HEK293T (cell line): ENCODE measurements at places on chromosomes 16 and 17.

DNA sequence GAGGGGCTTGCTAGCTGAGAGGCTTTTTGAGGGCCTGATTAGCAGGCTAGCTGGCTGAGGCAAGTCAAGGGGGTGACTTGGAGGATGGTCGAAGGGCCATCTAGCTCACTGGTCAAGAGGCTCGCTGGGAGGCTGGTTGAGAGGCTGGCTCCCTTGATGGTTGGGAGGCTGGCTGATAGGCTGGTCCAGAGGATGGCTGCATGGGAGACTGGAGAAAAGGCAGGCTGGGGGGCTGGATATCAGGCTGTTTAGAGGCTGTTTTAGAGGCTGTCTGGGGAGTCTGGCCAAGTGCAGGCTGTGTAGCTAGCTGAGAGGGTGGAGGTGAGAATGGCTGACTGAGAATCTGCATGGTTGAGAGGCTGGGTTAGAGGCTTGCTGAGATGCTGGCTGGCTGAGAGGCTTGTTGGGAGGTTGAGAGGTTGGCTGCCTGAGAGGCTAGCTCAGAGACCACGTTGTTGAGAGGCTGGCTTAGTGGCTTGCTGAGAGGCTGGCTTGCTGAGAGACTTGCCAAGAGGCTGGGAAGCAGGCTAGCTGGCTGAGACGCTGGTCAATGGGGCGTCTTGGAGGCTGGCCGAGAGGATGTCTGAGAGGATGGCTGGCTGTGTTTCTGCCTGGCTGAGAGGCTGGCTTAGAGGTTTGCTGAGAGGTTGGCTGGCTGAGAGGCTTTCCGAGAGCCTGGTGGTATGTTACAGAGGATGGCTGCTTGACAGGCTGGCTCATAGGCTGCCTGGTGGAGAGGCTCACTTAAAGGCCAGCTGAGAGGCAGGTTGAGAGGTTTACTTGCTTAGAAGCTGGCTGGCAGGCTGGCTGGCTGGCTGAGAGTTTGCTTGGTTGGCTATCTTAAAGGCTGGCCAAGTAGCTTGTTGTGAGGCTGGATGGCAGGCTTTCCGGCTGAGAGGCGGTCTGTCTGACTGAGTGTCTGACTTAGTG is 36.6 kb upstream of the ACSM2B start:
- DNase-seq: no peak

DNA sequence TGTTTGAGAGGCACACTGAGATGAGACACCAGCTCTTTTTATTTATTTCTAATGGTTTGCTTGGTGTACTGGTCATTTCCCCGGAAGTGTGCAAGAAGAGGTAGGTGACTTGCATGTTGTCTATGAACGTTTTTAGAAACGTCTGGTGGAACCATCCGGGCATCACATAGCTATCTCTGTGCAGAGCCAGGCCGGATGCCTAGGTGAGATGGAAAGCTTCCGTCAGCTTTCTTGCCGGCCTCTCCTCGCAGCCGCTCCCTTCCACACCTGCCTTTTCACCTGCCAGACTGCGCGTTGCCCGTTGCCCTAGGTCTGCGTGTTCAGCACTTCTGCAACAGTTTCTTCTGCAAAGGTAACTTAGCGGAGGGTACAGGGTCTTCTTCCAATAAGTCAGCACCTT is 416.0 kb downstream of the WWOX start:
- DNase-seq: no peak

DNA sequence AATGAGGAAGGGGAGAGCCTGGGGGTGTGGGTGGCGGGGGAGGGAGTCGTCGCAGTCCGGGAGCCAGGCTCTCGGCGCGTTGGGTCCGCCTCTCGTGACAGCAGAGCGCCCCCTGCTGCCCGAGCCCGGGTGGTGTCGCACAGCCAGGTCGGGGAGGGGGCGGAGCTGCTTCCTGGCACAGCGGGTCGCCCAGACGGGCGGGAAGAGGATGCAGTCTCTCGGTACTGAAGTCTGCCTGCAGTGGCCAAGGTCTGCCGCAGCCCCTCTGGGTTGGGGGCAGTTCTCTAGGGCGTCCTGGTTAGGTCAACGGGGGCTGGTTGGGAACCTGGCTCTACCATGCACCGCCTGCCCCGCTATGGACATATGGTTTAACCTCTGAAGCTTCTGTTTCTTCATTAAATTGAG is 38.2 kb upstream of the CCDC182 start:
- peak; percentile 96 for DNase-seq

DNA sequence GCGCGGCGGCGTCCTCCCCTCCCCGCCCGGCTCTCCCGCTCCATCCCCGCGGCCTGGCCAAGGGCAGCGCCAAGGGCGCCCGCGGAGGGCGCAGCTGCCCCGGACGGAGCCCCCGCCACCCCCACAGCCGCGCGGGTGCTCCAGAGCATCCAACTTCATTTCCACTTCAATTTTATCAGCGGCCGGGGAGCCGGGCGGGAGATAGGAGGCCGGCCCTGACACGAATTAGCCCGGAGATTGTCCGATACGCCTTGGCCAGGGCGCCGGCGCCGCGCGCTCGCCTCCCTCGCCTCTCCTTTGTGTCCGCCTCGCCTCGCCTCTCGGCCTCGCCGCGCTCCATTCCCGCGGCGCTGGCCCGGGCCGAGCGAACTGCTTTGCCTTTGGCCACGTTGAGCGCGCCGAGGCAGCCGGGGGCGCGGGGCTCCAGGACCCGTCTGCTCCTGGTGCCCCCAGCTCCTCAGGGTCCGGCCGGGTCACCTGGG is 129.1 kb upstream of the LHX1 start:
- peak; percentile 16 for DNase-seq

GRCh38 chr16:83926726-83927397 is 26.2 kb upstream of the OSGIN1 start:
- DNase-seq: peak; percentile 87

- DNase-seq: no peak
These were observed 1151.9 kb upstream of the GOT2 start for GRCh38 chr16:59886021-59886420.

- peak; percentile 90 for DNase-seq
These were observed 40.8 kb upstream of the CMIP start for GRCh38 chr16:81403601-81404391.

- no peak for DNase-seq
These were observed 154.4 kb downstream of the AXIN2 start for GRCh38 chr17:65407017-65407416.

GRCh38 chr16:22181843-22182242 is 19.5 kb downstream of the SDR42E2 start:
- no peak for DNase-seq

DNA sequence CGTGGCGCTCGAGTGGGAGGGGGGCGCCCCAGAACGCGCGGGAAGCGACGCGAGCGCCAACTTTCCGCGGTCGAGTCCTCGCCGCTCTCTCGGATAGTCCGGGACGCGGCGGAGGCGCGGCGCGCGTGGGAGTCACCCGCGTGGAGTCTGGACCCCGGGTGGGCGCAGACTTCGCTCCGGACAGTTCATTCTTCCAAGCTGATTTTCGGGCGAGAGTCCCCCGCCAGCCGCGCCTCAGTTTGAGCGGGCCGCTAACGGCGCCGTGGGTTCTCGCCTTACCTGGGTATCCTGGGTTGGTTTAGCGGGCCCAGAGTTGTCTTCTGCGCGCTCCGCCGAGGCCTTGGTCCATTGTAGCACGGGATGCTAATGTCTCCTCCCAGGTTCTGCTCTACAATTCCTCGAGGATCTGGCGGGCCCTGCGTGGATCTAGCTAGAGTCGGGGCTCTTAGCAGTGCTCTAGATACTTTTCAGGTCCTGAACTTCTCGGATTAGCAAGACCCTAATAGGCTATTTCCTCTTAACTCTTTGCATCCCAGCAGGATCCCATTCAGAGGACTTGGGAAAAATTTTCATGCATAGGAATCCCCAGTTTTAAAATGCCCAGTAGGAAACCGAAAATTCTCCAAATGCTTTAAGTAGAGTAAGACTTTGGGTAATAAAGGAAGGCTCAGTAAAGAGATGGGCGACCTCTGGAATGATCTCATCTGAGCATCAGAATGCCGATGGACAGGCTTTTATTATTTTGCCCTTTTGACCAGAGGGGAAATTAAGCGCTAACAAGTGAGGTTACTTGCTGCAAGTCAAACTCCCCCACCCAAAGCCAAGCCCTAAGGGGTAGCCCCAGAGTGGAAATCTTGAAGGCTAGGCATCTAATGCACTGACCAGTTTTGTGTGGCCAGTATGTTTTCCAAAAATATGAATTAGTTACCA is 537 bp upstream of the GJC1 start:
- peak; percentile 45 for DNase-seq

GRCh38 chr16:15976225-15976812 is 26.9 kb downstream of the ABCC1 start:
- DNase-seq: no peak

DNA sequence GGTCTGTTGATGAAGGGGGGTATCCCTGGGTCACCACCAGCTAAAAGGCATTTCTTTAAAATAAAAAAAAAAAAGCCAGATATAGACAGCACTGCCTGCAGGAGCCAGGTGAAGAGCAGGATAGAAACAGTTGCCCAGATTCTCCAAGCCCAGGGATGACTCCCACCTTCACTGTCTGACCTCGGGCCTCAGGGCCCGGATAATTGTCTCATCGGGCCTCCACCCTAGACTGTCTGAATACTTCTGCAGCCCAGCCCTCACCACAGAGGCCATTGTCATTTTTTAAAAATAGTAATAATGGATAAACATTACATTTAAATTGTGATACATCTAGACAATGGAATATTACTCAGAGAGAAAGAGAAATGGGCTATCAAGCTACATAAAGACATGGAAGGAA is 92.8 kb upstream of the TNRC6C start:
- no peak for DNase-seq

DNA sequence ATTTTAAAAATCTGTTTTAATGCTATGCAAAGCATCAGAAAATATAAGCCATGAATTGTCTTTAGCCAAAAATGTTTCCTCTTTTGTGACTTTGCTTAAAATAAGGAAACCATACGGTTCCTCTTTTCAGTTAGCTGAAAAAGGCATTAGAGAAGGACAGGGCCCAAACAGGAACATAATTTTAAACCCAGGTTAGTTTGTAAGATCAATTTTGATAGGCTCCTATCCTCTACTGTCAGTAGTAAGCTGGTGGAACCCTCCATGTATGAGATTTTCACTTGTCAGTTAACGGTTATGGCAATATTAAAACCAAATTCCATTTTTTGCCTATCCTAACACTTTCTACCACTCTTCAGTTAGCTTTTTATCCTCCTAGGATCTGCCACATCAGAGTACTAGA is 4.3 kb downstream of the EVI2B start:
- DNase-seq: no peak

GRCh38 chr16:25035494-25036405 is 20.6 kb upstream of the ARHGAP17 start:
- no peak for DNase-seq

DNA sequence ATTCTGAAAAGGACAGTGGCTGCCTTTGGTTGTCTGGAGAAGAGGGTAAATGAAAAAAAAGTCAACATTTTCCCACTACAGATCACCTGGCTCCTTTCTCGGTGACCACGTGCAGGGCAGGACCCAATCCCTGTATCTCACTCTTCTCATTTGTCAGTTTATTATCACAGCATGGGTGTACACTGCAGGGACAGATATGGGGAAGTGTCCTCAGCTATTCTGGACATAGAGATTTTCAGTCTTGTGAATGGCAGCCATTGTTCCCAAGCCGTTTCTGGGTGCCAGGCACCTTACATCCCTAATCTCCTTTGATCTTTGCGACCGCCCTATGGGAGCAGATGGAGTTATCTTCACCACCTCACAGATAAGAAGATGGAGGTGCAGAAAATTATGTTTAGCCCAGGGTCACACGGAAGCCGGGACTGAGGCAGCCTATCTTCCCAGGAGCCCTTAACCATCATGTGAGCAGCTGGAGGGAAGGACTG is 7.2 kb downstream of the ADORA2B start:
- no peak for DNase-seq

GRCh38 chr17:51245535-51245934 is 14.3 kb downstream of the MBTD1 start:
- DNase-seq: no peak

DNA sequence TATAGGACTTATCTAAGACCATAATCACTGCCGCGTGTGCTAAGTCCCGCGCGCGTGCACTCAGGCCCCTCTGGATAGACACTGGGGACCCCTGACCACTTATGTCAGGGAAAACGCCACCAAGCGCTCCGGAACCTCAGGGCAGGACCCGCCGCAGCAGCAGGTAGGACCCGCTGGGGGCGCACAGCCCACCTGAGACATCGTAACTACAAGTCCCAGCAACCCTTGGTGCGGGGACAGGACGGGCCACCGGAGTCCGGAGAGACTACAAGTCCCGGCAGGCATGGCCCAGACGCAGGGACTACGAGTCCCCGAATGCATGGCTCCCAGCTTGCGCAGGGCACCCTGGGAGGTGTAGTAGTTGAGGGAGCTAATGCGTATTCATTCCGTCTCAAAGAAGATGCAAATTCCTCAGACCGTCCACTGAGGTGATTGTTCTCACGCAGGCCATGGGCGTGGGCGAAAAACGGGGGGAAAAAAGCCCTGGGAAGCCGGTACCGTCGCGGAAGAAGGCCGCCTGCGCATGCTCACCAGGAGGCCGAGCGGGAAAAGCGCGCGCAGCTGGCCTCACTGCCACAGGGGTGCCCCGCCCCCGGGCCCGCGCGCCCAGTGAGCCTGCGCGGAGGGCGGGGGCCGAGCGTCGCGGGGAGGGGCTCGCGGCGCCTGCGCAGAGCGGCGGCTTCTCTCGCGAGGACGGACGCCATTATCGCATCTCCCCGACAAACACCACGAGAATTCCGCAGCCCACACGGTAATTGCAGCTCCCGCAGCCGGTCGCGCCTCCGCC is at the start of gene BANP:
BANP (plus strand) TSS at position 670 of the 787 bp plus-strand sequence. CDS start 23,682 bp downstream, outside the sequence.
- DNase-seq: peak; percentile 96

- DNase-seq: no peak
These were observed 3.0 kb upstream of the MTMR4 start for GRCh38 chr17:58517378-58517927.

DNA sequence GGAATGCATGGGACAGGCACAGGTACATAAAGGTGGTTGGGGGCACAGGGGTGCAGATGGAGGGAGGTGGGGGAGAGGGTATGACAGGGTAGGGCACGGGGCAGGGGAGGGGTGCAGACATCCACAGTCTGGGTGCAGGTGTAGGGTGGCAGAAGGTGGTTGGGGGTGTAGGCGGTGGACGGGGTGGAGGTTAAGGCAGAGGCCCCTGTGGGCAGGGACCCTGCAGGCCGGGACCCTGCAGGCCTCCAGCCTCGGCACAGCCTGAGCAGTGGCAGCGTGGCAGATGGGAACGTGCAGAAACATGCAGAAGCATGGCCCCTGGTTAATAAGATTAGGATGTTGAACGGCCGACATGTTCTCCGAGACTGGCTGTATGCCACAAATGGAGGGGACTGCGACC is 115.2 kb downstream of the RBFOX3 start:
- DNase-seq: no peak

DNA sequence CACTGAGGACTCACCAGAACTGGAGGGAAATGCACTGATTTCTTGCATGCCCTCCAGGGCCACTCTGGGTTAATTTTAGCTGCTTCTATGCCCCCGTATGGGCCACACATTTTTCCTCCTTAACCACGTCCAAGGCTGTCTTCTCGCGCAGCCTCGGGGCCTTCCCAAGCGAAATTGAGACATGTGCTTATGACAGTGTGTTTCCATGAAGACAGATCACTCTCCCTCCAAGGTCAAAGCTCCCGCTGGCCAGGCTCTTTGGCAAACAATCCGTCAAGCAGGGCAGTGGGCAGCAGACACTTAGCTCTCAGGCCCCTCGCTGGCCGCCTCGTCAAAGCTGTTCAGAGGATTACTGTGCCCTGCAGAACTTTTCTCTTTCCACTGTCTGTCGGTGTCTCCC is 243.0 kb upstream of the N4BP1 start:
- DNase-seq: no peak

GRCh38 chr17:10149573-10150399 is 48.6 kb downstream of the GAS7 start:
- DNase-seq: no peak

- no peak for DNase-seq
These were observed 10.9 kb downstream of the HAPSTR1 start for GRCh38 chr16:9102379-9102778.

GRCh38 chr16:30885196-30885595 is 8.7 kb downstream of the BCL7C start:
- DNase-seq: no peak
